ENCODE measurements at places on chromosomes 3 and 15.

DNA sequence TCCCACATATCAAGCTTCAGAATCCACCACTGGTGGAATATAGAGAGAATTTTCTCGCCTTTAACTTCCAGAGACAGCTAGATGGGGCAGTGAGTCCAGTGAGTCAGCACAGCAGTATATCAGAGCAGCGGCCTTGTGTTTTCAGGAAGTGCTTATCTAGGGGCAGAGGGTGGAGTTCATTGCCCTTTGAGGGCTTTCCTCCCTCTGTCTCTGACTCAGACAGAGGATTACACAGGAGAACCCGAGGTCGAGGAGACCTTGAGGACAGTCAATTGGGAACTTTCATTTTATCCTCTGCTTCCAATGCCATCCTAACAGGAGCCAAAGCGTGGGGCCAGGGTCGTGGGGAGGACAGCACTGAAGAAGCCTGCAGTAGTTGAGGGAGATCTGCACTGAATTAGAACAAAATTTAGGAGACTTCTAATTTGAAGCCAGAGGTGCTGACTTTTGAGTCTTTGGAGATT lies 109.6 kb upstream of the UMPS start:
- DNase-seq: no peak

- no peak for DNase-seq
These were observed 3.8 kb upstream of the BRPF1 start for GRCh38 chr3:9727743-9728142.

GRCh38 chr3:38579551-38580449 lies 69.7 kb downstream of the SCN5A start:
- no peak for DNase-seq

GRCh38 chr3:194870394-194871110 lies 184.9 kb downstream of the FAM43A start:
- no peak for DNase-seq

DNA sequence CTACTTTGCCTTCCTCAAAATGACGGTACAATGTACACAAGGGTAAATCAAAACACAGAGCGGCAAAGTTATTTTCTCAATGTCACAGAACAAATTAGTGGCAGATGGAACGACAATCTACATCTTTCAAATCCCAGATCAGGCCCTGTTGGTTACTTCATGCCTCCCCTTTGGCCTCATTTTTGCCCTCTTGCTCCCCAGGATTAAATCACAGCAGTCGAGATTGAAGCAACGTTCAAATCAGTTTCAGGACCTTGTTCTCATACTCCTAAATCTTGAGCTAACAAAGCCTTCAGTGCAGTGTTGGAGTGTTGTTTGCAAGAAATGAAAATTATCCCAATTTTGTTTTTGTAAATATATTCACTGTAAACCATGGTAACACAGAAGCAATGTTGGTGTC lies 91.4 kb downstream of the FBN1 start:
- DNase-seq: no peak

Data from activated T-helper 9 cell treated with anti-CD3 and anti-CD28 coated beads, Interleukin-2, amount 50 U/mL, for 16 hours (primary cell).